Hepatic stellate cell (primary cell): ENCODE measurements at places on chromosomes 3 and 15.
A peak's percentile ranks its signal among the peaks of the same experiment; 100 is the strongest.

DNA sequence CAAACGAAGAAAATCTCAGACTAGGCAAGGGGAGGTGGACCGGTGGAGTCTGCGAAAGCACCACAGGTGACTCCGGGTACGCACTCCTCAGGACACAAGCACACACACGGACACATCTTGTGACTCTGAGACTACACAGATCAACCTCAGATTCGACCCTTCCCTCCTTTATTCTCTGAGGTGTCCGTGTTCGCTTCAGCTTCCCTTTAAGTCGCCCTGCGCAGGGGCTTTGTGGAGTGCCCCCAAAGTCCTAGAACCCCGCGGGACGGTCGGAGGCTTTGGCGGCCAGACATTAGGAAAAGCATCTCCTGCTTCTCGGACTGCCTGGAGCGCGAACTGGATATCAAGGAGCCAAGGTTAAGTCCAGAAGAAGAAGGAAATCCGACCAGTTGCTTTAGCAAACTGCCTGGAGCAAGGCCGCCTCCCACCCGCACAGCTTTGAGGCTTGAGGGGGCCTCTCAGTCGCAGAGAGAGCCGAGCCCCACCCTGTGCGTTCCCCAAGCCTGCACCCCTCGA lies 730 bp downstream of the DGKG start:
- no peak for DNase-seq

- DNase-seq = no peak
These were observed 73.0 kb downstream of the MYO9A start for GRCh38 chr15:72044956-72045355.

DNA sequence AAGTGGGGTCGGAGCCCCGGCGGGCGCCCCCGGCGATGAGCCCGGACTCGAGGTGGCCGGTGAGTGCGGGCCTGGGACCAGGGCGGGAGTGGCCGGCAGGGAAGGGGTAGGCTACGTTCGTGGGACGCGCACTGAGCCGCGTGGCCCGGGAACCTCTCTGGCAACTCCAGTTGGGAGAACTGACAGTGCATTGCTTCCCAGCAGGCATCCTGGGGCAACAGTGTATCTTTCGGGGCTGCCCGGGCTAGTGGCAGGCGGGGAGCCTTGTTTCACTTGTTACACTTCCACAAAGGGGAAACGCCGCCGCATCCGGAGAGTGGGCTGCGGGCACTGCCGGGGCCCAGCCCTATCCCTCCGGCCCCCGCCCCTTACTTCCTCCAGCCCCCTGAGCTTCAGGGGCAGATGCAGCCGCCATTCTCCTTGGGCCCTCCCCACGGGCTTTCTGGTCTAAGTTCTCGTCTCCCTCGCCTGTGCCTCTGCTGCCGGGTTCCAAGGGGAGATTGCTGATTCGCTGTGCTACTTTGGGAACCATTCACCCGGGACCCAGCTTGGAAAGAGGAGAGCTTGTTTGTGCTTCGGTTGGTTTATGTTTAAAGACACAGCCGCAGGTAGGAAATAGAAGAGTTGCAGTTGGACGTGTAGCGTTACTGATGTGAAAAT lies 675 bp downstream of the BRPF1 start:
- DNase-seq = peak; percentile 46

- no peak for DNase-seq
These were observed 332.2 kb upstream of the GOLIM4 start for GRCh38 chr3:168427835-168428475.

DNA sequence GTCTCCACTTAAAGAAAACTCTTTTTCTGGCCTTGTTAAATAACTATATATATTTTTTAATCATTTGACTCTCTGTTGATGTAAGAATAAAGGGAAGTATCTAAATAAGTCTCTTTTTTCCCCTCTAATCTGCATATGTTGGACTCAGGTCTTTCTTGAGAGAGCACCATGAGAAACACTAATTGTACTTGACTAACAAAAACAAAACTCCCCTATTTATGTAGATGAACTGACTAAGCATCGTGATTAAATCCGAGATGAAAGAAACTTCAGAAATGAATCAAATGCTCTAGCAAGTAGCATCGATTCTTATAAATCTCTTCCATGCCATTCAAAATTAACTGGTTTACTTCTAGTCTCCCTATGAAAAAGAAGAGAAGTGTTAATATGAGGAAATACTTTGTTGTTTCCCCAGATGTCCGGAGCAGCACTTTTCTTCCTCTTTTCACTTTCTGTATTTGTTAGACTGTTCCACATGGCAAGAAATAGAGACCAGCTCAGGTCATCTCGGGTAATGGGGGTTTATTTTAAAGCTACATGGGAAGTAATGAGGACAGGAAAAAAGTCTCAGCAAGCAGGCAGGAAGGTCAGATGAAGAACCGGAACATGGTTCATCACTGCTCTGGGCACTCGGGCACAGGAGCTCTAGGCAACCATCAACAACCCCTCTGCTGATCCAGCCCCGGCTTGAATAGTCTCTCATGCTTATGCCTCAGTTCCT lies 288.3 kb downstream of the CNTN6 start:
- no peak for DNase-seq

DNA sequence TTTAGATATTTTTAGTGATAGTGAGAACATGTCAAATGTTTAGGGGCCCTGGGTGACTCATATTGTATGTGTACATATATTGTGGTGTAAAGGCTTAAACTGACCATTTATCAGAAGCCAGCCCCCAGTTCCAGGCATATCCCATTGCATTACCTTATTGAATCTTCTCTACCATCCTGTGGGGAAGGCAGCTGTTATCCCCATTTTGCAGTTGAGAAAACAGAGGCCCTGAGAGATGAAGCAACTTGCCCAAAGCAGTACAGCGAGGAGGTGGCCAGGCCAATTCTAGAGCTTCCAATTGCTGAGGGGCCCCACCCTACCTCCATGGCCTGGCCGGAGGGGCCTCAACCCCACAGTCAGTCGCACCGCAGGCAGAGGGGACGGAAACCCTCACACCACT lies 47.9 kb downstream of the ZNF710 start:
- no peak for DNase-seq

DNA sequence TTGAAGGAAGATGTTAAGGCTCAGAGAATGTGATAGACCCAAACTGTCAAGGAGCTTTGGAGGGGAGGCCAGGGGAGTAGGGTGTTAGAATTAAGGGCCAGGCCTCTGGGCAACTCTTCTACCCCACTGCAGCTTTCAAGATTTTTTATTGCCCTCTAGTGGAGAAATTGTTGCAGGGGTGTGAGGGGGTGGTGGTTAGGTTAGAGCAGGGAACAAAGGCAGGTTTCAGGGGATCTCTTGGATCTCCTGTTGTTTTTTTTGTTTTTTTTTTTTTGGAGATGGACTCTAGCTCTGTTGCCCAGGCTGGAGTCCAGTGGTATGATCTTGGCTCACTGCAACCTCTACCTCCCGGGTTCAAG lies 1.4 kb upstream of the SEC13 start:
- no peak for DNase-seq

GRCh38 chr3:153313302-153313965 lies 151.4 kb downstream of the RAP2B start:
- no peak for DNase-seq

DNA sequence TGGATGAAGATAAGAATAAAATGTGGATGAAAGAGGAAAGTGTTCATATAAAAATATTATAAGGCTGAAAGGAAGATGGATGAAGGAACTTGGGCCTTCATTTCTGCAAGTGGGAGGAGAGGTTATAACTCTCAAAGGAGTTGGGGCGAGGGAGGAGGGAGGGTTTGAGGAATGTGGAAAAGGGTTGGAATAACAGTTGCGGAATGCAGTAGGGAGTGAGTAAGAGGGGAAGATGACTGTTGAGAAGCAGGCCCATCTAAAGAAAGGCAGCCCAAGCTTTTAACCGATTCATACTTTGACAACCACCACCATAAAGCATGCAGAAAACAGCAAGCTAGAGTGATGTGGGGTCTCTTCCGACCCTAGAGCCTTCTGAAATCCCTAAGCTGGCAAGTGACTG lies 8.3 kb upstream of the TM4SF4 start:
- DNase-seq = peak; percentile 85

GRCh38 chr3:195897081-195897852 lies 11.1 kb downstream of the TNK2 start:
- peak; percentile 76 for DNase-seq

DNA sequence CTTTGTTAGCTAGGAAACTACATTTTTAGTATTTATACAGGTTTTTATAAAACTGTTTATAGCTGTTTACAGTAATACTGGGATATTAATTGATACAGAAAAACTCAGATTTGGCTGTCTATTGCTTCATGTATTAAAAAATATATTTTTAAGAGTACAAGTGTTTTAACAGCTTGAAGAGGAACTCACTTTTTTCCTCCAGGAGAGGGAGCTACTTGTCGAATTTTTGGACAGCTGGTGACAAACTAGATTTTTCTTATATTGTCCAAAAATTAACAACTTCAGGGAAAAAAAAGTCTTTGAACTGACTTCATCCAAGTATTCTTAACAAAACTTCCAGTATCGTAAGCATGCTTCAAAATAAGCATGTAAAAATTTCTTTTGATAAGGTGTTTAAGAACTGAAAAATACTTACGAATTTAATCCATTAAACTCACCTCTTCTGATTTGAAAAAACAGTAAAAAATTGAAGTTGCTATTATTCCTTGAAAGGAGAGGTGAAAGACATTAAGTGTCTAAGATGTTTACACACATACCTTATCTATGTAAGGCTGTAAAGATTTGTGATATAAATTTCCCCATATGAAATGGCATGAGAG lies 4.0 kb downstream of the DIPK2A start:
- peak; percentile 29 for DNase-seq

GRCh38 chr15:55897560-55898336 lies 95.7 kb downstream of the NEDD4 start:
- peak; percentile 49 for DNase-seq

- DNase-seq = no peak
These were observed 118.2 kb downstream of the ECT2 start for GRCh38 chr3:172868582-172869200.

- DNase-seq = no peak
These were observed at the start of gene CTXN2 for GRCh38 chr15:48191574-48192225. Gene CTXN2, plus strand, starts transcription at chr15:48191665. Its CDS starts 9,636 bp downstream, at chr15:48201301.

- DNase-seq = no peak
These were observed 352 bp upstream of the TMF1 start for GRCh38 chr3:69052472-69052898.
